ENCODE measurements at places on chromosomes 13 and 19.

- H3K4me1 ChIP-seq = peaks cover 28% of the 10 kb centered on the region
- H3K36me3 ChIP-seq = peaks cover 33% of the 10 kb centered on the region
- no peaks in the 10 kb centered on the region for H3K27me3 ChIP-seq
Measured at GRCh38 chr13:32409561-32410421, 18.1 kb downstream of the N4BP2L1 start.

- H3K27me3 ChIP-seq = no peaks in the 10 kb centered on the region
- peaks cover 30% of the 10 kb centered on the region for H3K4me1 ChIP-seq
- DNase-seq = no peak
- H3K27ac ChIP-seq = no peak overlapping the region
Measured at GRCh38 chr13:32902874-32903273, 113.3 kb upstream of the KL start.

GRCh38 chr19:54207983-54208783, 7.5 kb downstream of the RPS9 start:
- peak overlapping the region; percentile 95 for H3K27ac ChIP-seq
- peaks cover 69% of the 10 kb centered on the region for H3K36me3 ChIP-seq
- peak overlapping the region; percentile 95 for H3K4me3 ChIP-seq
- peaks cover 79% of the 10 kb centered on the region for H3K4me1 ChIP-seq

GRCh38 chr13:47158593-47158992, 261.7 kb upstream of the HTR2A start:
- no peak overlapping the region for H3K4me3 ChIP-seq
- no peak for DNase-seq
- H3K36me3 ChIP-seq = no peaks in the 10 kb centered on the region
- no peaks in the 10 kb centered on the region for H3K4me1 ChIP-seq
- H3K27ac ChIP-seq = no peak overlapping the region

DNA sequence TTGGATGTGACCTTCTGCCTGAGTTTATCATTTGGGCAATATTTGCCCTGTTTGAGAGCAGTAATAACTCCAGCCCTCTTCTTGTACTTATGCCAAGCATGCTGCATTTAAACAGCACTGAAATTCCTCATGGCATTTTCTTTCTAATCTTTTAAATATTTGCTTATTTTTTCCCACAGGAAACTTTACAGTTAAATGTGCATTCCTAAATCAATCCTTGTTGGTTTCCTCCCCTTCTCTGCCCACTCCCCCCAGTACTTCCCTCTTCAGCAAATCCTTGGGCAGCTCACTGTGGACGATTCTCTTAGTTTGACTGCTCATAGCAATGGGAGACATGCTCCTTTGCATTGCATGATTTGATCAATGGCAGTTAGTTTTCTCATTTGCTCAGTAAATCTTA, 68.7 kb downstream of the RAP2A start:
- no peak overlapping the region for H3K4me3 ChIP-seq
- H3K36me3 ChIP-seq = no peaks in the 10 kb centered on the region
- H3K27me3 ChIP-seq = peaks cover 5% of the 10 kb centered on the region
- H3K4me1 ChIP-seq = no peaks in the 10 kb centered on the region

DNA sequence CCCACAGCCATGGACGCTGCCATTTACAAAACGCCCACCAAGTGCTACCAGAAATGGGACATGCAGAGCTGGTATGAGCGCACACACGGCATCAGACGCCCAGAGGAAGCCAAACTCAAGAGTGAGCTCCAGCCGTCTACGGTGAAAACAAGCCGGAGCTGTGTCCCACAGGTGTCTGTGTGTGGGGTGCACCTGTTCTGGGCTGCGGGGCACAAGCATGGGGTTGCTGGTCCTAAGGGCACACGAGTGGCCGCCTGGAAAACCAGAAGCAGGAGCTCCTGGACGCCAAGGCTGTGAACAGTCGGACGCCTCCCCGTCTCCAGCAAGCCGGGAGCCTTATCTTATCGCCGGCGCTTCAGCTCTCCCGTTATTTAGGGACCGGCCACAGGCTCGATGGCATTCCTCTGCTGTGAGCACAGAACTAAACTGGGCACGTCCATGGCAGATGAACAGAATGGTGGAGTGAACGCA, 1.3 kb downstream of the ADPRHL1 start:
- no peaks in the 10 kb centered on the region for H3K27me3 ChIP-seq
- H3K4me1 ChIP-seq = no peaks in the 10 kb centered on the region
- no peak for DNase-seq
- no peak overlapping the region for H3K27ac ChIP-seq
- H3K4me3 ChIP-seq = no peak overlapping the region

DNA sequence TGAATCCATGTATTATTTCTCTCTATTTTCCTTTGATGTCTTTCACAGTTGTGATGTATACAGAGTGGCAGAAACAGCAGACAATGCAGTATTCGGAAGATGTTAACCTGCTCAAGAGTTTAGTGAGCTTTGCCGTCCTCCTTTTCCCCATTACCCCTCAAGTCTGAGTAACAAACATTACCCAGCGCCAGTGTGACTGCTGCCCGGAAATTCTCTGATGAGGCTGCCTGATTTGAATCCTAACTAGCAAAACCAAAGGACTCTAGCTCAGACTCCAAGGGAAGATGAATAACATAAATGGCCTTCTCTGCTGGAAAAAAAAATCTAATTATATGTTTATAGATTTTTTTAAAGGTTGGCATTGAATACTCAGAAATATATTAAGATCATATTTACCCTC, 247.3 kb upstream of the SOX21 start:
- H3K4me1 ChIP-seq = no peaks in the 10 kb centered on the region
- no peak for DNase-seq
- no peak overlapping the region for H3K4me3 ChIP-seq
- H3K27me3 ChIP-seq = peaks cover 26% of the 10 kb centered on the region
- H3K36me3 ChIP-seq = no peaks in the 10 kb centered on the region
- no peak overlapping the region for H3K27ac ChIP-seq

DNA sequence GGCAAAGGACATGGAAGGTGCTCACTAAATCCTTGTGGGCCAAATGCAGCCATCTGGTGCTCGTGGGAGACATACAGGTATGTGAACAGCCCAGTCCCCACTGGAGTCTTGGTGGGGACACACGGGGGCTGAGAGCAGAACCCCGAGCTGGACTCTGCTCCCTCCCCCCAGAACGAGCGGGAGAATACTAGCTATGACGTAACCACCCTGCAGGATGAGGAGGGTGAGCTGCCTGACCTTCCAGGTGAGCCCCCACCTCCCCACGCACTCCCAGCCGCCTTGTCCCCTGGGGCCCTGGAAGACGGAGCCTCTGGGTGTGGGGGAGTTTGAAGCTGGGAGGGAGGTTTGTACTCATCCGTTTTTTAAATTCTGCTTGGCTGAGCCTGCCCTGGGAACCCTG, 13.5 kb upstream of the EBI3 start:
- no peak overlapping the region for H3K27ac ChIP-seq
- no peaks in the 10 kb centered on the region for H3K36me3 ChIP-seq
- no peak overlapping the region for H3K4me3 ChIP-seq
- peaks cover 6% of the 10 kb centered on the region for H3K4me1 ChIP-seq

DNA sequence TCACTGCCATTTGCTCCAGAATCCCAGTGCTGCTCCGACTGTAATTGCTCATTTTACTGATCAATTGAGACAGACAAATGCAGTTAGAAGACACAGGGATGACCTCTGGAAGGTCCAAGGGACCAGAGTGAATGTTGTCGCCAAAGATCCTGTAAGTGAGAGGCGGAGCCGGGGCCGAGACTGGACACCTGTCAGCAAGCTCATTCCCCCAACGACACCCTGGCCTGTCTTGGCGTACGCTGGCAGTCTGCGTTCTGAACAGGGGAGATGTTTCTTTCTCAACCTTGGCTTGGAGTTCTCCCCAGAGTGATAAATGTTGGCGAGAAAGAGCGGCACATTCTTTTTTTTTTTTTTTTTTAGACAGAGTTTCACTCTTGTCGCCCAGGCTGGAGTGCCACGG, 24.2 kb downstream of the GADD45B start:
- no peak for DNase-seq
- H3K36me3 ChIP-seq = no peaks in the 10 kb centered on the region
- H3K27me3 ChIP-seq = peaks cover 10% of the 10 kb centered on the region
- peaks cover 22% of the 10 kb centered on the region for H3K4me1 ChIP-seq
- no peak overlapping the region for H3K27ac ChIP-seq

GRCh38 chr19:647566-648284, 8.0 kb downstream of the FGF22 start:
- no peaks in the 10 kb centered on the region for H3K4me1 ChIP-seq
- no peaks in the 10 kb centered on the region for H3K27me3 ChIP-seq
- no peak overlapping the region for H3K27ac ChIP-seq
- H3K36me3 ChIP-seq = peaks cover 7% of the 10 kb centered on the region

DNA sequence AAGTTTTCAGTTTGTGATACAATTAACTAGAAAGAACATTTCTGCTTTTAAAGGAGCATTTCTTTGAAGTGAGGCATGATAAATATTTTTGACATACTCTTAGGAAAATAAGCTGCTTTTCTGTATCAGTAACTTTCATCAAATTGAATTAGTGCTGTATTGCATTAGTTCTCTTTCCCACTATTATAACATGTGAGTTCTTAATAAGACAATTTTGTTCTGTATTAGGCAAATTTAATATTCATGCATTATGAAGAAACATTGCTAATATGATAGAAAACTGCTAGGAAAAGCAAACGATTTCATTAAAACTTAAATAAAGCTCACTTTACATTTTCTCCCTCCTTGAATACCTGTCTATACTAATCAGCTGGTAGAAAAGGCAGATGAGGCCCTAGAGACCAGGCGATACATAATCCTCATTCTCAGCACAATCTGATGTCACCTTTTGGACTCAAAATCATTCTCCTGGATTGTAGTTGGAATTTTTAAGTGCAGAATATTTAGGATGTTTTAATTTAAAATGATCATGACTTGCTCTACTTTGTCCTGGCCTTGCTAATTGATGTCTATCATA, 1636.8 kb downstream of the PCDH9 start:
- no peaks in the 10 kb centered on the region for H3K27me3 ChIP-seq
- H3K27ac ChIP-seq = no peak overlapping the region
- H3K4me1 ChIP-seq = no peaks in the 10 kb centered on the region
- DNase-seq = no peak
- H3K36me3 ChIP-seq = no peaks in the 10 kb centered on the region

GRCh38 chr13:110907951-110908898, 6.6 kb downstream of the ANKRD10 start:
- H3K4me3 ChIP-seq = no peak overlapping the region
- peaks cover 57% of the 10 kb centered on the region for H3K36me3 ChIP-seq
- peak overlapping the region; percentile 74 for H3K27ac ChIP-seq
- H3K27me3 ChIP-seq = no peaks in the 10 kb centered on the region

DNA sequence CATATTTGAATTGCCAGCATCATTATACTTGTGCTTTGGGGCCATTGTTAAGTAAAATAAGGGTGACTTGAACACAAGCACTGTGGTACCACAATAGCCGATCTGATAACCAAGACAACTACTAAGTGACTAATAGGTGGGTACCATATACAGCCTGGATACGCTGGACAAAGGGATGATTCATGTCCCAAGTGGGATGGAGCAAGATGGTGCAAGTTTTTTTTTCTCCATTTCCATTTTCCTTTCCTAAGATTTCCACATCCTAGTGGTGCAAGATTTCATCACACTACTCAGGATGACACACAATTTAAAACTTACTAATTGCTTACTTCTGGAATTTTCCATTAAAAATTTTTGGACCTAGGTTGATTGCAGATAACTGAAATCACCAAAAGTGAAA, 15.1 kb downstream of the BRCA2 start:
- H3K4me3 ChIP-seq = no peak overlapping the region
- H3K27me3 ChIP-seq = no peaks in the 10 kb centered on the region
- no peak overlapping the region for H3K27ac ChIP-seq
- peaks cover 43% of the 10 kb centered on the region for H3K36me3 ChIP-seq
- DNase-seq = no peak

DNA sequence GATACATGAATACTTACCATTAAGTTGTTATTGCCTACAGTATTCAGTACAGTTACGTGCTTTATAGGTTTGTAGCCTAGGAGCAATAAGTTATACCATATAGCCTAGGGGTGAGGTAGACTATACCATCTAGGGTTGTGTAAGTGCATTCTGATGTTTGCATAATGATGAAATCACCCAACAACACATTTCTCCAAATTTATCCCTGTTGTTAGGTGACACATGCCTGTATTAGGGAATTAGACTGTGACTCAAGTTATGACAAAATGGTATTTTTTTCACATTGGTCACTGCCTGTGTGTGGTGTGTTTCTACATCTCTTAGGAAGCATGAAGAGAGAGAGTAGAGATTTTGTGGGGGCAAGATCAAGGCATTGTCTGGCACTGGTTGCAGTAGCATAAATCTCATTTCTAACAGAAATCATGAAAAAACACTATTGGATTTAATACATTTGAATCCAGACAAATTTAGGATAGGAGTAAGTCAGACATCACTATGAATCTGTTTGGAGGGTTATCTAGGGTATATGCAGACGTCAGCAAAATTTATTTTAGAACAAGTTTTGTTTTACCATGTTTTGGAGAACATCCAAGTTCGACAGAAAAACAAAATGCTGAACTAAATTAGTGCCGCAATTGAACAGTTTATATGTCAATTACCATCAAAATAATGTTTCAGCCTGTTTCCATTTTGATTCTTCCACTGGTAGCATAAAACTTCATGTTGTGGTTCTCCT, 332.1 kb downstream of the LMO7 start:
- no peaks in the 10 kb centered on the region for H3K4me1 ChIP-seq
- no peak overlapping the region for H3K4me3 ChIP-seq
- DNase-seq = no peak

DNA sequence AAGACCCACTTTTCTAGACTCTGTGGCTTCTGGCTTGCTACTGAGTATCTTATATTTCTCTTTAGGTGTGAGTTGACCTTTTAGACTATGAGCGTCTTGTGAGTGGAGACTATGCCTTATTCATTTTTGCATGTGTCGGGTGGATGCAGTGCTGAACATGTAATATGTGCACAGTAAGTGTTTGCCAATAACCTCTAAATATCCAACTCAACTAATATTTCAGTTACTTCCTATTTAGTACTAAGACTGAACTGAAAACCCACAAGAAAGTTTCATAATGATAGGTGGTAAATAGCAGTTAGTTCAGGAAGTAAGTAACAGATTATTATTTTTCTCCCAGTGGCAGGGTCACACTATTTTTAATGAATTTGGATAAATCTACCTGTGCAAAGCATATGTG, 269.3 kb downstream of the KCNRG start:
- peaks cover 1% of the 10 kb centered on the region for H3K36me3 ChIP-seq
- H3K27ac ChIP-seq = no peak overlapping the region
- peaks cover 19% of the 10 kb centered on the region for H3K4me1 ChIP-seq
- no peak overlapping the region for H3K4me3 ChIP-seq
- peaks cover 14% of the 10 kb centered on the region for H3K27me3 ChIP-seq

GRCh38 chr13:111429064-111429558, 108.7 kb downstream of the TEX29 start:
- DNase-seq = peak; percentile 7
- H3K4me1 ChIP-seq = no peaks in the 10 kb centered on the region
- H3K4me3 ChIP-seq = no peak overlapping the region
